Calu3 (cell line): ENCODE measurements at places on chromosomes 12 and 14. TPM values are rescaled to one million over a fixed set of nuclear protein-coding genes. Genes with fewer than 3 reads are reported as not detected.

GRCh38 chr12:96605684-96606083 lies 116.3 kb downstream of the CFAP54 start:
- DNase-seq: no peak
- peaks cover 9% of the 10 kb centered on the region for H3K4me1 ChIP-seq
- no peak overlapping the region for H3K27ac ChIP-seq
- peaks cover 72% of the 10 kb centered on the region for H3K27me3 ChIP-seq

The SLC38A4 gene
- 1.5 and 3.1 TPM in 2 replicates for total RNA-seq

DNA sequence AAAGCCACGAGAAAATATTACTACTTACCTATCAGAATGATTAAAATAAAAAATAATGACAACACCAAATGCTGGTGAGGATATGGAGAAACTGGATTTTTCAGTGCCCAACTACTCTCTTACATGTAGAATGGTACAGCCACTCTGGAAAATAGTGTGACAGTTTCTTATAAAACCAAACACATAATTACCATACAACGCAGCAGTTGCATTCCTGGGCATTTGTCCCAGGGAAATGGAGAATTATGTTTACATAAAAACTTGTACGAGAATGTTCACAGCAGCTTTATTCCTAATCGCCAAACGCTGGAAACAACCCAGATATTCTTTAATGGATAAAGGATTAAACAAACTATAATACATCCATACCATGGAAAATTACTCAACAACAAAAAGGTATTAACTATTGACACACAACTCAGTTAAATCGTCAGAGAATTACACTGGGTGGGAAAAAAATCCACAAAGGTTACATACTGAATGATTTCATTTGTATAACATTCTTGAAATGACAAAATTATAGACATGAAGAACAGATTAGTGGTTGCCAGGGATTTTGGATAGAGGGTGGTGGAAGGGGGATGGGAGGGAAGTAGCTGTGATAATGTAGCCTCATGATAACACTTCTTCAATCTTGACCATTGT lies 35.4 kb downstream of the TAOK3 start:
- H3K27me3 ChIP-seq: no peaks in the 10 kb centered on the region
- H3K4me3 ChIP-seq: no peak overlapping the region
- H3K36me3 ChIP-seq: no peaks in the 10 kb centered on the region
- no peak overlapping the region for H3K27ac ChIP-seq
- DNase-seq: no peak
- peaks cover 37% of the 10 kb centered on the region for H3K4me1 ChIP-seq

GRCh38 chr14:83873669-83874068 lies 1656.3 kb upstream of the FLRT2 start:
- no peak overlapping the region for H3K27ac ChIP-seq
- H3K4me3 ChIP-seq: no peak overlapping the region
- no peaks in the 10 kb centered on the region for H3K36me3 ChIP-seq

The LRFN5 gene
- not detected in 2 replicates for total RNA-seq

The C14orf93 gene
- total RNA-seq: 9.6 and 10.6 TPM in 2 replicates

DNA sequence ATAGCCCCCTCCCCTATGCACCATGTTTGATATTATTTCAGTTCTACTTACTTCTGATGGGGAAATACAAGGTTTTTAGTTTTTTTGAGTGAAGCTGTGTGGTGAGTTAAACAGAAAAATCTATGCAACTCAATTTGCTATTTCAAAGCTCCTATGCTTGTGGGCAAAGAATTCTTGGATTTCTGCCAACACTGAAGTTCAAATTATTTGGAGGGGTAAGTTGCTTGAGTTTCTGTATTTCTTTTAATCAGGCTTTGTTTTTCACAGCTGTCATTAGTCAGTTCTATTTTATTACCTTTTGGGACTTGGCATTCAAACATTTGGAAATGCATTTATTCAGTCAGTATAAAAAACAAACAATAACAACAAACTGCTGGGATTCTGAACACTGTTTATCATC lies 407.5 kb upstream of the MGAT4C start:
- no peak overlapping the region for H3K4me3 ChIP-seq
- no peak overlapping the region for H3K27ac ChIP-seq
- peaks cover 2% of the 10 kb centered on the region for H3K36me3 ChIP-seq
- no peak for DNase-seq

DNA sequence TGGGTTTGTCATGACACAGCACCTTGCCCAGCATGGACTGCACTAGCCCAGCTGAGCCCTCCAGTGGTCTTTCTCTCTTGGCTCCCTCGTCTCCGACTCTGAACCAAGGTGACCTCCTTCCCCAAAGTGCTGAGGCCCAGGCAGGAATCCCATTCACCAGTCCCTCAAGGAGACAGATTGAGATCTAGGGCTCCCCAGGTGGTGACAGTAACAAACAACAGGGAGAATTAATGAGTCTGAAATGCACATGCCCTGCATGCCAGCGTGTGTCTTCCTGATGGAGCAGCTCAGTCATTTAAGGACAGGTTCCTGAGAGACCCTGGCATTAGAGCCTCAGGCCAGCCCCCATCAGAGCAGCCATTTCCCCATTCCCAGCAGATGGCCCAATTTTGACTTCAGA lies 51.4 kb upstream of the OAS1 start:
- DNase-seq: peak; percentile 41
- no peak overlapping the region for H3K27ac ChIP-seq
- H3K36me3 ChIP-seq: no peaks in the 10 kb centered on the region
- peaks cover 28% of the 10 kb centered on the region for H3K4me1 ChIP-seq
- peaks cover 75% of the 10 kb centered on the region for H3K27me3 ChIP-seq

DNA sequence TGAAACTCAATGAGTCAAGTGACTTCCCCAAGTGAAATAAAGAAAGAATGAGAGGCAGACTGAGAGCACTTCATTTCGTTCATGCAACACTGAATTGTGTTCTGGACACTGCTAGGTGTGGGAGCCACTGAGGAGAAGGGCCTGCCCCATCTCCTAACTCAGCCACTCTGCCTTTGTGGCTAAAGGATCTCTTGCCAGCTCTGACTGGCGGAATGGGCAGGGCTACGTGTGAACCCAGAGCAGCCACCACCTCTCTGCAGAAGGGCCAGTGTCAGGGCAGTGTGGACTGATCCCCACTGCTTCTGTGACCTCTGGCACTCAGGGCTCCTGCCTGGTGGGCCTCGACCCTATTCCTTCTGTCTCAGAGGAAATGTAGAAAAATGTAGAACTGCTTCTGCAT lies 46.5 kb upstream of the GZMB start:
- H3K4me3 ChIP-seq: no peak overlapping the region
- H3K27me3 ChIP-seq: peaks cover 67% of the 10 kb centered on the region
- H3K4me1 ChIP-seq: peaks cover 8% of the 10 kb centered on the region
- DNase-seq: no peak
- no peaks in the 10 kb centered on the region for H3K36me3 ChIP-seq

DNA sequence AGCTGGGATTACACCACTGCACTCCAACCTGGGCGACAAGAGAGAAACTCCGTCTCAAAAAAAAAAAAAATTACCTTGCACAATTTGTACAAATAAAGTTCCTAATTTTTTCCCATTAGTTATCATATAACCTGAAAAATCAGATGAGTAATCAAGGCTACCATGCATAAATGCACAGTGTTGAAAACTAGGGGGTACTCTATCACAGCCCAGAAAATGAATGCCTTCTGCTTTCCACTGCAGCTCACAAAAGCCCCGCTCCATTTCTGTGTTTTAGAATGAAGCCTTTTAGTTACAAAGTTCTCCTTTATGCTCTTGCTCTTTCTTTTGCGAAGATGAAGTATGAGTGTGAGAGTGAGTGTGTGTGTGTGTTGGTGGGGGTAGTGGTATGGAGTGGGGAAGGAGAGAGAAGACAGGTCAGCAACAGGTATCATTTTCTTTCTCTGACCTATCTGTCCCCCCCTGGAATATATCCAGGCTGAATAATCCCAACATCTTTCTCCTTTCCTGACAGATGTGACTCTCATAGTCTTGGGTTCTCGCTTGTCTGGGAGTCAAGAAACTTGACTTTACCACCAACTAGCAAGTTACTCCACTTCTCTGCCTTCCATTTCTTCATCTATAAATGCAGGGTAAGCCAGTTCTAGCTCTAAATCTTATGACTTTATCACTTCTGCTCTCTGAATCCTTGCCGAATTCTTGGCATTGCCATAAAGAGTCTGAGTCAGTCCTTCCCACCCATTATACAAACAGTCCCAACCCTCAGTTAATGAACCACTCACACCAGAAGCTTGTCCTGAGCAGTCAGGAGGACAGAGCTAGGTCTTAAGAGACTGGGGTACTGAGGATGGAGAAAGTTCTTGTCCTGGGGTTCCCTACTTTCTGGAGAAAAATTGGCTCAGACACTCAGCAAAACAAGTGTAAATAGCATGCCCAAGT lies 16.1 kb downstream of the BIN2 start:
- H3K36me3 ChIP-seq: peaks cover 9% of the 10 kb centered on the region
- peak overlapping the region; percentile 97 for H3K27ac ChIP-seq
- peak; percentile 50 for DNase-seq
- H3K27me3 ChIP-seq: no peaks in the 10 kb centered on the region
- peaks cover 16% of the 10 kb centered on the region for H3K4me1 ChIP-seq
- peak overlapping the region; percentile 44 for H3K4me3 ChIP-seq
